ENCODE measurements at places on chromosomes 4 and X.

DNA sequence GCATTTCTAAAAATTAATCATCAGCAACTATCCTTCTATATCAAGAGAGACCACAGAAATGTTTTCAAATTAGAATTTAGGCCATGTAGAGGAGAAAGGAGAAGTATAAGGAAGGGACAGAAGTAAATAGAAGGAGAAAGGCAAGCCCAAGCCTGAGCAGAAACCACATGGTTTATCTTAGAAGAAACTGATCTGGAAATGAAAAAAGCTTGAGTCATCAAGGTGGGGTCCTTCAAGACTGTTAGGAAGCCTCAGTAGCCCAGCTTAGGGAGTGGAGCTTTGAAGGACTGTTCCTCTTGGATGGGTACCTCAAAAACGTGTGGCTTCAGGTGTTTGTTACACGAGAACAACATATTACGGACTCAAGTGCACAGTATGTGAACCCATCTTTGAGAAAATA lies 4.5 kb downstream of the BMX start:
- no peak for DNase-seq

GRCh38 chrX:135324463-135324862 lies 15.2 kb downstream of the ETDC start:
- no peak for DNase-seq

DNA sequence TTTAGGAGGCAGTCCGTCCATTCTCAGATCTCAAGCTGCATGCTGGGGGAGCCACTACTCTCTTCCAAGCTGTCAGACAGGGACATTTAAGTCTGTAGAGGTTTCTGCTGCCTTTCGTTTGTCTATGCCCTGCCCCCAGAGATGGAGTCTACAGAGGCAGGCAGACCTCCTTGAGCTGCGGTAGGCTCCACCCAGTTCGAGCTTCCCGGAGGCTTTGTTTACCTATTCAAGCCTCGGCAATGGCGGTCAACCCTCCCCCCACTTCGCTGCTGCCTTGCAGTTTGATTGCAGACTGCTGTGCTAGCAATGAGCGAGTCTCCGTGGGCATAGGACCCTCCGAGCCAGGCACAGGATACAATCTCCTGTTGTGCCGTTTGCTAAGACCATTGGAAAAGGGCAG lies 10.7 kb upstream of the ADH5 start:
- no peak for DNase-seq

DNA sequence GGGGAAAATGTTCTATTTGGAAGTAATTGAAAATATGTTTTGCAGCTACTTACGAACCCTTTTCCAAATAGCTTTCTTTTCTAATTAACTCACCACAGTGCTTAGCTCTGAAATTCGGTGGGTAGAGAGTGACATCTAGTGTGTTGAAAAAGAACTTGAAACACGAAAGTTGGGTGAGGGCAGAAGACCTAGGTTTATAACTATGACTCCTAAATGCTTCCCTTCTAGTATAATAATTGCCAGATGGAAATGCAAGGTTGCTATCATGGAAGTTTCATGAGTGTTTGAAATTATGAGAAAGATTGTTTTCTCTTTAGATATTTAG lies 77.3 kb upstream of the NOCT start:
- DNase-seq, result peak; percentile 29

GRCh38 chrX:120564925-120565324 lies 4.2 kb upstream of the CUL4B start:
- peak; percentile 3 for DNase-seq

- no peak for DNase-seq
Observed at GRCh38 chr4:38565271-38566199, 98.5 kb upstream of the KLF3 start.

GRCh38 chr4:84944947-84945346 lies 21.5 kb downstream of the WDFY3 start:
- no peak for DNase-seq

GRCh38 chr4:77126809-77127208 lies 30.2 kb upstream of the CCNG2 start:
- peak; percentile 72 for DNase-seq

GRCh38 chr4:16278178-16278577 lies 51.9 kb upstream of the TAPT1 start:
- no peak for DNase-seq

GRCh38 chrX:19659929-19660328 lies 144.6 kb upstream of the MAP3K15 start:
- DNase-seq, result no peak

- peak; percentile 38 for DNase-seq
Observed at GRCh38 chr4:54058171-54058570, 6.2 kb downstream of the CHIC2 start.

GRCh38 chr4:188455062-188455752 lies 316.0 kb downstream of the TRIML1 start:
- no peak for DNase-seq

- peak; percentile 62 for DNase-seq
Observed at GRCh38 chrX:19904778-19905367, 17.5 kb upstream of the SH3KBP1 start.

GRCh38 chrX:54540289-54540688 lies 10.3 kb downstream of the GNL3L start:
- DNase-seq, result no peak

- DNase-seq, result no peak
Observed at GRCh38 chr4:68732653-68733466, 62.4 kb upstream of the UGT2B15 start.

DNA sequence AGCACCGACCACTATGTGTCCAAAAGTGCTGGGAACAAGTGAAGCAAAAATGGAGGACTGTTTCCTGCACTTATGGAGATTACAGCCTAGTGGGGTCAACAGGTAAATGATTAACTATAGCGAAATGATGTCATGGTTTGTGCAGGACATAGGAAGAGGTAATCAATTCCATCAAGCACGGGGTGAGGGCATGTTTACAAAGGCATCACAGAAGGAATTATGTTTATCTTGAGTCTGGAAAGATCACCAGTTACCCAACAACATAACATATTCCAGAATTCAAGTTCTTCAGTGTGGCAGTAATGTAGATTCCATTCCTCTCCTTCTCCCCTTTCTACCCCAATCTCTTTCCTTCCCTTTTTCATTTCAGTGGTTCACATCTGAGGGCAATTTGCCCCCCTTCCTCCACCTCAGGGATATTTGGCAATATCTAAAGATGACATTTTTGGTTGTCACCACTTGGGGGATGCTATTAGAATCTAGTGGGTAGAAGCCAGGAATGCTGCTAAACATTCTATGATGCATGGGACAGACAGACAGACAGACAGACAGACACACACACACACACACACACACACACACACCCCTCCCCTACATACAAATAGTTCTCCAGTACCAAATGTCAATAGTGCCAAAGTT lies 24.1 kb downstream of the FAM47E start:
- DNase-seq, result no peak

DNA sequence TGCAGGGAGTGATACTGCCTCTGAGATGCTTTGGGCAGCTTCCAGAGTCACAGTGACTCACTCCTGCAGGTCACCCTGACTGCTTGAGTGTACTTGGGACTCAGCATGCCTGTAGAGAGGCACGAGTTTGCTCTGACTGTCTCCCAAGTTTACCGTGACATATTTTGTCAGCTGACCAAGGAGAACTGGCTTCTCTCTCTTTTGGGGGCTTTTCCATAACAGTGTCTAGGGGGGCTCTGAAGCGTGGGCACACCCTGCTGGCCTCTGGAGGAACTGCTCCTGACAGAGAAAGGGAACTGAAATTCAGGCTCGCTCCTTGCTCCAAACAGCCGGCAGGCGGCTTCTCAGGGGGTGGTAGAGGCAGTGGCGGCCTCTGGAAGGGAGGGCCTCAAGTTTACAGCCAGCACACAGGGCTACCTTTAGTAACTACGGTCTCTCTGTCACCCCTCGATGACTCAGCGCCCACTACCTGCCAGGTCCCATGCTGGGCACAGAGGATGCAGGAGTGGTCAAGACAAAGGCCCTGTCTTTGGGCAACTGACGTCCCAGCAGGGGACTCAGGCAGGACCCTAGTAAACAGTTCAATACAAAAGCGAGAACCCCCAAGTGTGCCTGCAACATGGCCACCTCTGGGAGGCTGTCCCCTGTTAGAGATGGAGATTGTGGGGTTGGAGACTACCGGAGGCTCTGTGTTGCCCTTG lies 17.8 kb downstream of the ZNF185 start:
- DNase-seq, result peak; percentile 60

DNA sequence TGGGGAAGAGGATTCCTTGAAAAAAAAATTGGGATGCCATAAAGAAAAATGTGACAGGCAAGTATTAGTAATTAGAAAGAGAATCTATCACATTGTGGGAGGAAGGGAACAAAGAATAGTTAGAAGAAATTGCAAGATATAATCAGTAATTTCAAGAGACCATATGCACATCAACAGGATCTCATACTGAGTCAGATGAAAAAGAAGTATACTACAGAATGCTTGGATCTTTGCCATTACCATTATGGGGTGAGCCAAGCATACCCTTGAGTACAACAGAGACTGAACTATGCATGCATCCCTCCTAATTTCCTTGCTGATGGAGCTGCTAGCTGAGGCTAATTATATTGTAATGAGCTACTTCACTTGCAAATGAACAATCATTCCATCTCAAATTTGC lies 287.6 kb downstream of the PAPSS1 start:
- DNase-seq, result no peak

DNA sequence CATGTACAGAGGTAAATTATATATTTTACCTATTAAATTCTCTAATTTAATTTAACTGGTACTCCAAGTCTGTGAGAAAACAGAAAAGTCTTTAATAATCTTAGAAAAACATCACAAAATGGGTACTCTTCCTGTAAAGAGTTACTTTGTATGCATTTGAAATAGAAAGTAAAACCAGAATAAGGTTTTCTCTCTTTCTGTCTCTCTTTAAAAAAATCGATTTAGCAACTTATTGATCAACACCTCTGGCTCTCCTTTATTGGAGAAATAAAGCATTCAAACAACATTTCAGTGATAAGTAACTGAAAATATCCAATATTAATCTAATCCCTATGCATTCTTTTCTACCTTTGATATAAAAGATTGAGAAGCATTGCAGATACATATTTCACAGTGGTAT lies 27.4 kb downstream of the ATOH1 start:
- no peak for DNase-seq

GRCh38 chr4:86152454-86152853 lies 207.4 kb downstream of the MAPK10 start:
- no peak for DNase-seq

- peak; percentile 13 for DNase-seq
Observed at GRCh38 chr4:181301735-181302710, 941.2 kb upstream of the TENM3 start.

DNA sequence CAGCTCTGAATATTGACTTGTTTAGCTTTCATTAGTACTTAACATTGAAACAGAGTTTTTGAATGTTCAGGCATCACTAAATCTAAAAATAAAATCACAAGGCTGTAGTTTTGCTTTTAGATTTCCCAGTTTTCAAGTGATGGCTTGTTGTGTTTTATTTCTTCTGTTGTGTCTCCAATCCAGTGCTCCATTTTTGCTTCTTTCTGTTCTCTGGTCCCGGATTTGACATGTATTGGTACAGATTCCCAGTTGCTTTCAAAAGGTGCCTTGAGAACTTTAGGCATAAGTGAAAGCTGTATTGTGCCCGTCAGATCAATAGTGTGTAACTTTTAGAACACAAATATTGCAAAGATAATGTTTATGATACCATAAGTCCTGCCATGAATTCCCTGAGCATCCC lies 53.2 kb downstream of the ARHGAP10 start:
- no peak for DNase-seq

GRCh38 chrX:44392767-44393166 lies 49.3 kb upstream of the EFHC2 start:
- no peak for DNase-seq

DNA sequence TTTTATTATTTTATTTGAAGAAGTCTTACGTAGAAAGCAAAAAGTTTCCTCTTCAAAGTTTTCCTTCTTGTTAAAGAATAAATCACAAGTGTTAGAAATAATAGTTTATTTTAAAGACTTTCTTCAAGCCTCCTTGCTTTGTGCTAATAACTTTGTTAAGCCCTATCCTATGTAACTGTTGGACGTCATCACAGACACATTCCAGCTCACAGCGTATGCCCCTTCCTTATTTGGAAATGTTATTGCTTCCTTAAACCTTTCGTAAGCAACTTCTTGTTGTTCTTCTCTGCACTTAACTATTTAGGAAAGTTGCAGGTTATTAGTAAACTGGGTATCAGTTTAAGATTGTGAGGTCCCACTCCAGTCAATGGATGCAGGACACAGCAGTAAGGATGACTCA lies 7.6 kb upstream of the SRD5A3 start:
- no peak for DNase-seq

GRCh38 chrX:141669689-141670088 lies 28.9 kb downstream of the SPANXD start:
- no peak for DNase-seq

GRCh38 chr4:183747380-183747779 lies 88.3 kb downstream of the TRAPPC11 start:
- DNase-seq, result no peak

- DNase-seq, result no peak
Observed at GRCh38 chr4:127586922-127587571, 45.7 kb upstream of the INTU start.

DNA sequence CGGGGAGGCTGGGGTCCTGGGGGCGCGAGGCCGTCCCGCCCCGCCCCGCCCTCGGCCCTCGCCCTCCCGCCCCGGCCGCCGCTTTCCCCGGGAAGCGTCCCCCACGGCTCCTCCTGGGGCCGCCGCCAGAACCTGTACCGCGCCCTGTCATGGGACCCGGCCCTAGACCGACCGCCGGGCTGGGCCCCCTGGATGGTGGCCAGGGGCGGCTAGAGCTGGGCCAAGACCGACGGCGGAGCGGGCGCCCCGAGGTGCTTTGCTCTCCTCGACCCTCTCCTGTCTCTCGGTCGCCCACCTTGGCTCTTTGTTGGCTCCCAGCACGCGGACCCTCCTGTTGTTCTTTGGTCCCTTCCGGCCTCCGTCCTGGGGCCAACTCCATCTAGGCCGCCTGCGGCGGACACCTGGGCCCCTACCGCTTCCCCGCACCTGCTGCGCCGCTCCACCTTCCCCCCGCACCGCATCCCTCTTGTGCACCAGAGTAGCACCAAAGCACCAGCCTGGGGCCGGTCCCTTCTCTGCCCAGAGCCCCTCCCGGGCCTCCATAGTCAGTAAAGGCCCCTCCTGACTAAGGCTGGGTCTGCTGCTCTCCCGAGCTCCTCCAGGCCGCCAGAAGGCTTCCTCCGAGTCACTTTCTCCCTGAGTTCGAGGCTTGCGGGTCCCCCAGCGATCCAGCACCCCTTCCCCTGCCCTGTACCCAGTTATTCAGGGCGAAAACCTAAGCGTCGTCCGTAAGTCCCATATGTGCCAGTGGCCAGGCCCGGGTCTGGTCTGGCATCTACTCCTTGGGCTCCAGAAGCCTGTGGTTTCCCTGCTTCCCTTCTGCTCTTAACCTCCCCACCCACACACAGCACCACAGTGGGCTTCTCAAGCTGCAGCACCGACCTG lies 587 bp downstream of the TACC3 start:
- DNase-seq, result peak; percentile 39

GRCh38 chrX:71181558-71181909 lies 36.9 kb downstream of the NLGN3 start:
- DNase-seq, result no peak
